ENCODE measurements at places on chromosomes 3 and 15.

GRCh38 chr15:28178290-28178689 lies 79.2 kb upstream of the OCA2 start:
- no peak for DNase-seq

DNA sequence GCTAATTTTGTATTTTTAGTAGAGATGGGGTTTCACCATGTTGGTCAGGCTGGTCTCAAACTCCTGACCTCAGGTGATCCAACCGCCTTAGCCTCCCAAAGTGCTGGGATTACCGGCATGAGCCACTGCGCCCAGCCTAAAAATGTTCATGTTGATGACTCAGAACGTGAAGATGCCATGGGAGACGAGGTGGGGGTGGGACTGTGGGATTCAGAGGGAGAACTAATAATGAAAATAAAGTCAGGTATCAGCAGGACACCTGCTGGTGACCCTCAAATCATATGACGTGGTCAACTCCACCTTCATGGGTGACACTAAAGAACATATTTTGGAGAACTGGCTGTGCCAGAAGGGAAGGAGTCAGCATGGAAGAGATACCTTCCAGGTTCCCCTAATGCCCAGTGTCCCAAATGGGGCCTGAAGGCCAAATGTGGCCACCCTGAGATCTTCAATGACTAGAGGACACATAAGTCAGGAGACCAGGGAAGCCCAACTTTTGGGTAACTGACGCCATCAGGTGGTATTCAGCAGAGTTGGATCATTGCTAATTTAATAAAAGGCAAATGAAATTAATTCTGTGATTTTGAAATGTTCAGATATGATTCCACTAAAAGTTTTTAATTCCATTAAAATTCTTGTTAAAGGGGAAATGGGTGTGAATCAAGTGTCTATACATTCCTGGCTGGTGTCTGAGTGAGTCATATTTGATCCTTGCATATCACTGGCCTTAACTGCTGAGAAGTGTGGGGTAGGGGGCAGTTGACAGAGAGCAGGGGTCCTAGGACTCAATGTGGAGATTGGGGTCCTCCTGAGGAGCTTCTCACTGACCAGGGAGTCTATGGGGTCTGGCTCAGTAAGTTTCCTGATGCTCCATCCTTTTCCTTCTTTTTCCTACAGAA lies 88.6 kb upstream of the GSK3B start:
- DNase-seq: no peak

DNA sequence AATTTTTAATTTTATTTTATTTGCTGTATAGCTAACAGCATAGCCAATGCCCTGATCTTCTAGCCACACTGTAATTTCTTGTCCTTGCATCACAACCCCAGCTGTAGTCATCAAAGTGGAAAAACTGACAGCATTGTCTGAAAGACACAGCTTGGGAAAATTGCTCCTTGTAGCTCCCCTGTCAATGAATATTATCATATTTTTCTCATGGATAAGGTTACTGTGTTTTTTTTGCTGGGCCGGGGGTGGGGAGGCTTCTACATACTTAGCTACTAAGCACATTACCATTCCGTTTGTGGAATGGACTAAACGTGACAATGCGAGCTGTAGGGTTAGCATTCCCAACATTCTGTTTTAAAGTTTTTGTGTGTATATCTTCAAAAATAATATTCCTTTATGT lies 381.3 kb downstream of the TIGIT start:
- DNase-seq: no peak

- DNase-seq: no peak
These were observed 36.3 kb upstream of the SGO1 start for GRCh38 chr3:20222274-20222673.

DNA sequence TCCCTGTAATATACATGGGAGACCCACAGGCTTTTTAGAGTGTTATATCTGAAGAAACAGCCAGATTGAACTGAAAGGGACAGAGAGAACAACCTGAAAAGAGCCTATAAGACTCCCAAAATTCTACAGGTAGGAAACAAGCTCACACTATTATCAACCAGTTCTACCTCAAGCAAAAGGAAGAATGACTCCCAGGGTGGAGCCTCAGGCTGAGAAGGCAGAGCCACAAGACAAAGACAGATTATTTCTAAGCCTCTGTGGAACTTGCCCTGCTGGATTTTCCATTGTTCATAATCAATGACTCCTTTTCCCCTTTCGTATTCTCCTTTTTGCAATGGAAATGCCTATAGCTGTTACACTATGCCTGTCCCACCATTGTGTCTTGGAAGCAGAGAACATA lies 95.1 kb upstream of the LMCD1 start:
- no peak for DNase-seq

GRCh38 chr3:183807209-183807728 lies 18.1 kb downstream of the MAP6D1 start:
- DNase-seq: peak; percentile 94

DNA sequence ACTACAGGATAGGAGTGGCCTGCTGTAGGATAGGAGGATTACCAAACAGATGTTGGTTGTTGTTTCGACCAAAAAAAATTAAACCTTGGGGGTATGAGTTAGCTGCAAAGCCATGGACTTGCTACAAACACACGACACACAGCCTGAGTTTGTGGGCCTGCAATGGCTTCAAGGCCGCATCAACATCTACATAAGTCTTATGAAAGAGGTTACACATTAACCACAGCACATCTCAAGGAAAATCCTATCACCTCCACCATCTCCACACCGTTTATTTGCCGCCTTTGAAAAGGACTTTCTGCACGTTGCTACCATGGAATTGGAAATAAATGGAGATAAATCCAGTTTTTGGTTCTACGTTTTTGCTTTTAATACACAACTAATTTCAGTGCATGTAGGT lies 23.0 kb downstream of the LRIG1 start:
- DNase-seq: no peak

- no peak for DNase-seq
These were observed 84.5 kb upstream of the PLXND1 start for GRCh38 chr3:129690963-129691362.

GRCh38 chr15:39041979-39042495 lies 477.4 kb upstream of the RASGRP1 start:
- DNase-seq: no peak

DNA sequence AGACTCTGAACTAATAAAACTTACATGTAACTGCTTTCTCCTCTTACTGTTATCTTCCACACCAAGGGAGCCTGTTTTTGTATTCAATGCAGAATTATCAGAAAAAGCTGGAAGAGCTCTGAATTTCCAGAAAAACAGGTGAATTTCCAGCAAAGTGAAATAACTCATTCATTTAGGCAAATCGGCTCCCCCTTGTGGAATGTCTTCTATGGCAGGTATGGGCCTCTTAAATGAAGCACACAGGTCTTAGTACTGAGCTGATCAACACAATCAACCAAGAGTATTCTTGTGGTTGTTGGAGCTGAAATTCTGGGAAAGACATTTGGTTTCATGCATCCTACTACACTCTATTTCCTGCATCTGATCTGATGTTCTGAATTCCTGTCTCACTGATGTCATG lies 31.0 kb upstream of the PTPRG start:
- DNase-seq: peak; percentile 13

DNA sequence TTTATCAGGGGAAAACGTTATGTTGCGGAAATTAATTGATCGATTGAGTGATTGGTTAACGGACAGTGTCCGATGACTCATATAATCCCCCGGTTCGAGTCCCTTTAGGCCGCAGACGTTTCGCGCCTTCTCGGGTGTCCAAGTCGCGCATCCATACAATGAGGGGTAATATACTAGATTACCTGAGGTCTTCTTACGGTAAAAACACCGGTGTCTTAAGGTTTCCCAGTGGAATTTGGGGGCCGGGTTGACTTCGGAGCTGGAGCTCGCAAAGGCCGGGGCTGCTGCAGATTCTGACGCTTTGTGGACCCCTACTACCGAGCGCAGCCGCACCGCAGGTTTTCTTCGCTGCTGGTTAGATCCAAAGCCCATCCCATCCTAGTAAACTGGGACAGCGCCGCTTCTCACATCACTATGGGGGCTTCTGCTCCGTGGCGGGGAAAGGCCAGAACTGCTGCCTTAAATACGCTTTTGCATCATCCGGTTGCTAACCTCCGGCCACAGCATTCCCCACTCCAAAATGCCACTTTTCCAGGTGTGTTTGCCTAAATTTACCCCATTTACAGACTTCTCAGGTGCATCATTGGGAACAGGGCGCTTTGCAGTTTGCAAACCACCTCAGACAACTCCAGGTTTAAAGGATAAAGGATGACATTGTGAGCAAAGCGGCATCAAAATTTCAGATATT lies 858 bp upstream of the SACM1L start:
- DNase-seq: peak; percentile 31

- no peak for DNase-seq
These were observed 21.6 kb upstream of the PRR23E start for GRCh38 chr3:127171320-127171719.

DNA sequence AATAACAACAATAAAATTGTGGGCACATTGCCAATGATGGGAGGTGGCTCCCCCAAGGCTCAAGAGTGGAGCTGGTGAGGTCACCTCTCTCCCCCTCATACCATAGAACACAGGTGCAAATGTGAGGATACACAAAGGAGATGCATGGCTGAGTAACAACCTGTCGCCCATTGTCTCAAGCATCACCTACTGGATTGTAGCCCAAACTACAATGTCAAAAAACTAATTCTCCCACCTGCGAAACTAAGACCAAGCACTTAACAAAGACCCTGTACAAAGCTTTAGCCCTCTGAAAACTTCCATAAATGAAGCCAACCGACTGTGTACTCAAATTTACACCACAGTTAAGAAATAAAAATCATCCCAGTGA lies 50.4 kb upstream of the IGSF11 start:
- DNase-seq: no peak

GRCh38 chr3:117734496-117734895 lies 1024.9 kb downstream of the TUSC7 start:
- no peak for DNase-seq

DNA sequence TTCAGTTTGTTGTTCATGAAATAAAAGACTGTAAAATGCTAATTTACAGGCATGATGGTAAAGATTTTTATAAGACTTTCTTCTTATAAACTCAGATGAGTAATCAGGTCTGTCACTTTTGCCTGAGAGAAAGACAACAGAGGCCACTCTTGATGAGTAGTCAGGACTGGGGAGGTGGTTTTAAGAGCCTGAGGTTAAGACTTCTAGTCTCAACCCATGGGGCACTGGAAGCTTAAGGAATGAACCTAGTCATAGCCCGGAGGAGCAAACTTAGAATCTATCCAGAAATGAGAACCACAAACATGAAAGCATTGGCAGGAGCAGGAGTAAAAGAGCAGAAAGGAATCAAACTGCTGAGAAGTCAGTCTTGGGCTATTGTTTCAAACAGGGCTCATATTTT lies 846.3 kb upstream of the ARPP21 start:
- DNase-seq: no peak

- DNase-seq: no peak
These were observed 655.3 kb upstream of the ALCAM start for GRCh38 chr3:104711406-104711805.

- DNase-seq: no peak
These were observed 1.0 kb upstream of the MAP3K13 start for GRCh38 chr3:185361920-185362319.

DNA sequence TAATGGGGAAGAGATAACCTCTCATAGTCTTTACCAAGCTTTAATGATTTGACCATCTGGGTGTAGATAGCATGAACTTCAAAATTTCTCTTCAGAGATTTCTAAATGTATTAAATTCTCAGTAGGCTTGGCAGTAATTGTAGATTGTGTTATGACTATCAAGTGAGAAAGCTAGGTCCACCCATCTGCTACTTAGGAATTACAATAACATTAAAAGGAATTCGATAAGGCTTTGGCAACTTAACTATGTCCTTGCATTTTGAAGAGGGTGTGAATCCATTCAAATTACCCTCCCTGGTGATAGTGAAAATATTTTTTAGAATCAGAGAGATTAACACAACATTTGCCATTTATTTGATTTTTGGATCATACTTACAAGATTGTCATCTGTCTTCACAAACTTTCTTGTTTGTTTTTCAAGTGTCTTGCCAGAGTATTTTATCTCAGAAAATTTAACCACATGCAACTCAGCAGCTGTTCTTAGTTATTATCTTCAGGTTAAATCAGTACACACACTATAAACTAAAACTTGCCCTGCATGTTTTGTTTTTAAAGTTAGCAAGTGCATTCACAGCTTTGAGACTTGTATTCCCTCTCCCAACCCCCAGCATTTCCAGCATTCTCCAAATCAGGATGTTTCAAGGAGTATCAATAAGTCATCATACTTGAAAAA lies 69.6 kb upstream of the COL8A1 start:
- no peak for DNase-seq

DNA sequence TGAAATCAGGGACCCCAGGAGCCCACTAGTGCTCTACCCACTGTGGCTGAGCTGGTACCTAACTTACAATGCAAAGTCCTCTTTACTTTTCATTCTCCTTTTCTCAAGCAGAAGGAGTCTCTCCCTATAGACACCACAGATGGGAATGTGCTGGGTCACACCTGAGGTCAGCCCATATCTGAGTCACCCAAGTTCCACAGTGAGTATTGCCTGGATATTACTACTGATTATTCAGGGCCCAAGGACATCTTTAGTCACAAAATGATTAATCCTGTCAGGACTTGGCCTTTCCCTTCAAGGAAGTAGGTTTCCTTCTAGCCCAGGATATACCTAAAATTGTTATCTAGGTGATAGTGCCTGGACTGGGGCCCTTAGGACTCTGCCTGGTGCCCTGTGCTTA lies 1305.2 kb downstream of the SI start:
- DNase-seq: no peak

DNA sequence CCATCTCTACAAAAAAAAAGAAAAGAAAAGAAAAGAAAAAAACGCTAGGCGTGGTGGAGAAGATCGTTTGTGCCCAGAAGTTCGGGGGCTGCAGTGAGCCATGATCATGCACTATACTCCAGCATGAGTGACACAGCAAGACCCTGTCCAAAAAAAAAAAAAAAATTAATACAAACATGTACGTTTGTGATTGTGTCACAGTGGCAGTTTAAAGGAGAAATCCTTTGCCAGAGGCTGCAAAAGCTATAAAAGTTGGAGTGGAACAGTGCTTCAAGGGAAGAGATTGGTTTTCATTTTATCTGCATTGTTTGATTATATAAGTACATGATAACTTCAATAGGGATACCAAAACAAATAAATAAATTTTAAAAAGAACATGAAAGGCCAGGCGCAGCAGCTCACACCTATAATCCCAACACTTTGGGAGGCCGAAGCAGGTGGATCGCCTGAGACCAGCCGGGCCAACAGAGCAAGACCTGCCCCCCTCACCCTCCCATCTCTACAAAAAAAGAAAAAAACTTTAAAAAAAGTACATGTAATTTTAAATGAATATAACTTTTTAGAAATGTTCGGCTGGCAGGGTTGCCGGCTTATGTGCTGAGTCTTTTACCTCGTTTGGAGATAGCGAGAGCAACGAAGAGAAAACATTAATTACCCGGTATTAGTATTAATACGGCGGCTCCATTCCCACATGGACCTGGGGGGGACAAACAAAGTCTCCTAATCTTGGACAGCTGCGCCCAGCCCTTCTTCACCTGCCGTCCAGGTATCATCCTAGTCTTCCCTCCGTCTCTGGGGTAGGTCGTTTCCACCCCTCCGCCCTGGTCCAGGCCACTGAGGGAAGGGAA lies 573 bp upstream of the DIS3L start:
- DNase-seq: peak; percentile 13

- no peak for DNase-seq
These were observed 5.4 kb downstream of the IQCF6 start for GRCh38 chr3:51773529-51774056.

GRCh38 chr3:35946121-35946853 lies 307.0 kb downstream of the ARPP21 start:
- DNase-seq: no peak

- no peak for DNase-seq
These were observed 1560.4 kb downstream of the OTOL1 start for GRCh38 chr3:163056874-163057497.

- no peak for DNase-seq
These were observed 94.0 kb downstream of the CORO2B start for GRCh38 chr15:68672781-68673205.
